Activated CD4-positive, CD25-positive, alpha-beta regulatory T cell treated with anti-CD3 and anti-CD28 coated beads, Interleukin-2, amount 50 U/mL, for 16 hours (primary cell): ENCODE measurements at places on chromosomes 5 and 9.

GRCh38 chr5:14177634-14178033 is 34.5 kb downstream of the TRIO start:
- DNase-seq: no peak

DNA sequence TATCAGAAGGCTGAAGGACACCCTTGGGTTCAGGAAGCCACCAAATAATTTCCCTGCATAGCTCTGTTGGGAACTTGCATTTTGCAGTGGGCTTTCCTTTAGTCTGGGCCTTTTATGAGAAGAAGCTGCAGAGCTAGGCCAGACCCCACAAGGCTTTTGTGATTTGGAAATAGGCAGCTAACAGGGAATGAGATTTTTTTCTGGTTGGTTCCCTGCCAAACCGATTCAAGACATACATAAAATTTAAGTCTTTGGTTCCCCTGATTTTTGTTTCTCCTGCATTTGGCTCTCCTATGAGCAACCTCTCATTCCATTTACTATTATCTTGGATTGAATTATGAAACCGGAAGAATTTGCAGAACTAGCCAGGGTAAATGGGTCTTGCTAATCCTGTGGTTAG is 81.5 kb upstream of the PTCH1 start:
- no peak for DNase-seq

DNA sequence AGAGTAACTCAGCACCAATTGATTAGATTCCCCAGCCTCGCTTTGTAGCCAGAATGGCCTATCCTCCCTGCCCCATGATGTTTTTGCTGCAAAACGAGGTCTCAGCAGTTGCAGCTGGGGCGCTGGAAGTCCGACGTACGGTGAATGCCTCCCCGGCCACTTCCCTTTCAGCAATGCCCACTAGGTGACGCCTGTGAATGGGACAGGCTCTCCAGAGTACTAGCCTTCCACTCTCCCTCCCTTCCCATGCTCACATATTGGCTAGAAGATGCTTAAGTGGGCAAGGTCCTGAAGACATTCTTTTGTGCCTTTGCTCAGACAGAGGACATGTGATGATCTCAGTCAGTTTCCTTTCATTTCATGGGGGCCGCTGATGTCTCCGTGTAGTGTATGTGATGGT is 50.8 kb downstream of the DMRT2 start:
- DNase-seq: no peak

- no peak for DNase-seq
These were observed 297.0 kb downstream of the EFNA5 start for GRCh38 chr5:107373549-107374263.

- no peak for DNase-seq
These were observed 1.1 kb upstream of the GNA14 start for GRCh38 chr9:77649109-77649812.

DNA sequence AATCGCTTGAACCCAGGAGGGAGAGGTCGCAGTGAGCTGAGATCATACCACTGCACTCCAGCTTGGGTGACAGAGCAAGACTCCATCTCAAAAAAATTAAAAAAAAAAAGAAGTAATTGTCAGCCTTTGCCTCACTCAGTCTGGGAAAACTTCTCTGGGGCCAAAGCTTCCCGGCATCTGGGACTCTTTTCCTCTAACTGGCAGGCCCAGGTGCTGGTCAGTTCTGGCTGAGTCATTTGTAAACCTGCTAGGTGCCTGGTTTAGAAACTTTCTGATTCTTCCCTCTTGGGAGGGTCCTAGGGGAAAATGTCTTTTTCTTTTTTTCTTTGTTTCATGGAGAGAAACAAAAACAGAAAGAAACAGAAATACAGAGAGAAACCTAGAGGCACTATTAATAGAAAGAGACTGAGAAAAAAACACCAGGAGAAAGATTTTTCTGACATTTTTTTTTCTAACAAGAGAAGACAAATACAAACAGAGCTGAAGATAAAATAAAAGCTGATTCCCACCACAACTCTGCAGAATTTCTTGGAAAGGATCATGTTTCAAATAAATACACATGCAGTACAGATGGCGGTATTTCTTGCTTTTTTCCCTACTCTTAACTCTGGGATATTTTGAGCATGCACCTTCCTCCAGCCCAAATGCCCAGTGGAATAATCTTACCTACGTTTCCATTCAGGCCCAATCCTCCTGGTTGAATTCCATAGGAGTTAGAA is 22.1 kb upstream of the UBAP2 start:
- no peak for DNase-seq

DNA sequence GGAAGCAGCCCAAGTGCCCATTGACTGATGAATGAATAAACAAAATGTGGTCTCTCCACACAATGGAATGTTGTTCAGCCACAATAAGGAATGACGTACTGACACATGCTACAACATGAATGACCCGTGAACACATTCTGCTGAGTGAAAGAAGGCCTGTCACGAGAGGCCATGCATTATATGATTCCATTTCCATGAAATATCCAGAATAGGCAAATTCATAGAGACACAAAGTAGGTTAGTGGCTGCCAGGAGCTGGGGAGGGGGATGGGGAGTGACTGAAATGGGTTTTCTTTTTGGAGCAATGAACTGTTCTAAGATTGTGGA is 41.4 kb downstream of the BICD2 start:
- DNase-seq: no peak

GRCh38 chr5:178334861-178335260 is 102.3 kb upstream of the PHYKPL start:
- no peak for DNase-seq

- no peak for DNase-seq
These were observed 514.2 kb downstream of the RAB3C start for GRCh38 chr5:59097116-59097515.
